ENCODE measurements at places on chromosomes 4 and X.

GRCh38 chr4:135545616-135546317 lies 1344.2 kb upstream of the PABPC4L start:
- no peak for DNase-seq

- no peak for DNase-seq
Observed at GRCh38 chr4:5940470-5941203, 47.8 kb upstream of the CRMP1 start.

DNA sequence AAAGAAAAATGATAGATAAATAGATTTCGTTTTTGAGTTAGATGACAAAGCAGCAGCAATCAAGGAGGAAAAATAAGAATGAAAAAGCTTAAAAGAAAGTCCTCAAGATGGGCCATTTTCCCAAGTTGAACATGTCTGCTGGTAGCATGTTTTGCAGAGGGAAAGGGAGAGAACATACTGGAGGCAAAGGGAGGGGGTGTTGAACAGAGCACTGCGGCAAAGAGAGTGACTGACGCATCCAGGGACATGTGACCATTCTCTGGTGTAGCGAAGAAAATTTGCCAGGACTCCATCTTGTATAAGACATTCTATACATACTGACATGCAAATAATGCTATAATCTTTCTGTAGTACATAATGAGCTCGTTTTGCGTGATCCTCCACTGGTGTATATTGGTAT lies 1.2 kb downstream of the LINC00632 start:
- no peak for DNase-seq

DNA sequence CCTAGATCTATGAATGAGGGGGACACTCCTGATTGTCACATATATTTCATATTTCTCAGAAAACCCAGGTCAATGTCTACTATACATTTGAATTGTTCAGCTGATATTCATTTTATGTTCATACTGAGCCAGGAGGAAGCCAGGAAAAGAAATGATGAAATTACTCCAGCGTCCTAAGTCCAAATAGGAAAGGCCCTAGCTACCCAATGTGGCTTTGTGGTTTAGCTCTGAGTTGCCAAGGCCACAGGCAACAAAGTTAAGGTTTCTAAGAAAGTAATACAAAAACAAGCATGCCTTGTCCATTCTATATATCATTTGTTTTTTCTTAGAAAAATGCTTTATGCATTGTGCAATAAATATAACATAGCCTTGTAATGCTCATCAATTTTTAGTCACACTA lies 4.5 kb upstream of the CSN2 start:
- DNase-seq: no peak

GRCh38 chrX:50618788-50619558 lies 148.3 kb upstream of the DGKK start:
- DNase-seq: no peak

DNA sequence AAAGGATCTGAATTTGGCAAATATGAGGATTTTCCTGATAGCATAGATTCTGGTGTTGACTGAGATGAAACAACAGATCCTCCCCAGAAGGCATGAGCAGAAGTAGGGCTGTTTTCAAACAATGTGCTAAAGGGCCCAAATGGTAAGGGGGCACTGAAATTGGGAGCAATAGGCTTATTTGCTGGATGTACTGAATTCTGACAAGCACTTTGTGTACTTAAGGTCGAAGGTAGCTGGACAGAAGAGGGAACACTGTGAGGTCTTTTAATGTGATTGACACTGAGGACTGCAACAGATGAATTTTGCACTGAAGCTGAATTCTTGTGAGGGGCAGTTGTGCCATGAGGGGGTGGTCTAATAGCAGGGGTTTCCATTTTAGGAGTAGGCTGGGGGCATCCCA lies 21.2 kb upstream of the COX18 start:
- no peak for DNase-seq

DNA sequence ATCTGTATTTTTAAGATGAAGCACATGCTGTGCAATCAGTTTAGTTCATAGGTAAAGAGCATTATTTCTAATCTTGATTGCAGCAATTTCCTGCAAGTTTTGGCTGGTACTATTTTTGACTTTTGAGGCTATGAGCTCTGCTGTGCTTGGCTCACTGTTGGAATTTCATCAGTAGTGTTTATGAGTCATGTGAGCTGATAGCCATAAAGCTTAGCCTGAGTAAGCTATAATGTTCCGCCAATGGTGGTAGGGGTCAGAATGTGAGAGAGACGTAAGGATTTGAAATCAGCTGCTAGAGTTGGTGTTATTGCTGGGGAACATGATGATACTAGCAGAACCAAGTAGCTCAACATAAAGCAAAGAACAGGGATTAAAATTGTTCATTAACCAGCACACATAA lies 590.9 kb upstream of the GNPDA2 start:
- DNase-seq: no peak
